ENCODE measurements at places on chromosomes 4 and X.

GRCh38 chr4:69092980-69093568 is 3.2 kb upstream of the UGT2B7 start:
- ATAC-seq: no peak

- ATAC-seq: no peak
Observed at GRCh38 chr4:170122252-170122651, 32.5 kb upstream of the AADAT start.

GRCh38 chr4:132770776-132771175 is 378.3 kb upstream of the PCDH10 start:
- no peak for ATAC-seq

- ATAC-seq: no peak
Observed at GRCh38 chr4:10897076-10897475, 212.5 kb upstream of the CLNK start.

DNA sequence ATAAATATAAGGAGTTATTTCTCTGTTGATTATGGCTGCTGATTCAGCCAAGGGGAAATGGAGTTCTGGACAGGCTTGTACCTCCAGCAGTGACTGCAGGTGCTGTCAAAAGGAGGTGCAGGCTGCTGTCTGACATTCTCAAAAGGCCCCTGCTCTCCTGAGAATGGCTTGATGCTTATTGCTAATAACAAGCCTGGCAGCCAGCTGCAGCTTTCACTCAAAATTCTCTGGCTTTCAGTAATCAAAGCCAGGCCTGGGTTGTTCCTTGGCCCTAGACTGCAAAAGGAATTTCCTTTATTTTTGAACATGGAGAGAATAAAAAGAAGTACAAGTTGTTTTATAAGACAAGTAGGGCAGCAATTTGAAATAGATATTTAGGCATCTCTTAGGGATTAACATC is 575.9 kb downstream of the MID1IP1 start:
- no peak for ATAC-seq

- no peak for ATAC-seq
Observed at GRCh38 chrX:44874420-44875184, 1.6 kb downstream of the KDM6A start.

DNA sequence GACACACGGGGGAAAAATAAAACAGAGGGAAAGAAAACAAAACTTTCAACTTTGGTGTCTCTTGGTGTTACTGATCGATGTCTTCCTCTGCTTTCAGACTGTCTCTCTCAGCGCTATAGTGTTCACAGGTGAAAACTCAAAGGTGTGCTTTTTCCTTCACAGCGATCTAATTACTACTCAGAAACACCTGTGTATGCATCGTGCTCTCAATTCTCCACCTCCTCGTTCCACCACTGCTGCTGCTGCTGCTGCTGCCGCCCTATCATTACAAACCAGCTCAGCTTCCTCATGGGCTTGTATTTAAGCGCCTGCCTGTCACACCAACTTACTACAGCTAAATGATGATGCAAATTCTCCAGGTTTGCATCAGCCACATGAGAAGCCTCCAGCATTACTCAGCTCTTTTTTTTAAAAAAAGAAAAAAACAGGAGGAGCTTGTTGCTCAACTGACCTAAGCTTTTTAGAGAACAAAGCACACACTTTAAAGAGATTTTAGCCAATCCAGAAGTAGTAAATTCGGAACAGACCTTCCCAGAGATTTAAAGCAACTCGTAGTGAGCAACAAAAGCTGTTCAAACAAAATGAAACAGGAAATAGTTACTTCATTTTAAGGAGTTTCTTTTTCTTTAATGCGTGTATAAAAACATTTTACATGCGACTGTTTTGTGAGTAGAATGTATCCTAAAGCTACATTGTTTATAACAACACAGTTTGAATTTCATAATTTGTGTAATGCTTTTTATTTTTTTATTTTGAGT is at the start of gene SLC7A11:
TSS of gene SLC7A11 (minus strand) at position 274 of the 758 bp plus-strand sequence. CDS start 280 bp downstream, outside the sequence.
- ATAC-seq: peak; percentile 89

Measured in gastroesophageal sphincter (tissue), 4 donors.